ENCODE measurements at places on chromosomes 11 and 22. TPM values are rescaled to one million over a fixed set of nuclear protein-coding genes. Genes with fewer than 3 reads are reported as not detected.

DNA sequence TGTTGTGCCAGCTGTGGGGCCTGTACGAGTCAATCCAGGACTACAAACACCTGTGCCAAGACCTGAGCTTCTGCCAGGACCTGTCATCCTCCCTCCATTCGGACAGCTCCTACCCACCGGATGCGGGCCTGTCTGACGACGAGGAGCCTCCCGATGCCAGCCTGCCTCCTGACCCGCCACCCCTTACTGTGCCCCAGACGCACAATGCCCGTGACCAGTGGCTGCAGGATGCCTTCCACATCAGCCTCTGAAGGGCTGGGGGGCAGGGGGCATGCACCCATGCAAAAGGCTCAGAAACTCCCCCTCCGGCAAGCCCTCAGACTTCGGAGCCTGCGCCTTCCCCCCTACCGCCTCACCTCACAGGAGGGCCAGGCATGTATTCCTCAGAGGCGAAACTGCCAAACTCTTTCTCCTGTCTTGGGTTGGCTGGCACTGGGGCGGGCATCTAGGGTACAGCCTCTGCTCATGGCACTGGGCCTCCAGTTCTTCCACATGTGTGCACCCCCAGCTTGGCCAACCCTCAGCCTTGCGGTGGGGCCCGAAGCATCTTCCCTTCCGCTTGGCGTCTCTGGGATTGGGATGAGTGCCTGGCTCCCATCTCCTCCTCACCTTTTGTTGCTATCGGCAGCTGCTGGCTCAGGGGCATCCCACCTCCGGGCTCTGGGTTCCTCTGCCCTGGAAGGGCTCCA is 1.2 kb downstream of the FAM89B start:
- no peaks in the 10 kb centered on the region for H3K27me3 ChIP-seq
- no peaks in the 10 kb centered on the region for H3K36me3 ChIP-seq
- peak overlapping the region; percentile 51 for H3K4me3 ChIP-seq
- no peak overlapping the region for H3K27ac ChIP-seq
- no peak for DNase-seq
- peaks cover 40% of the 10 kb centered on the region for H3K4me1 ChIP-seq

DNA sequence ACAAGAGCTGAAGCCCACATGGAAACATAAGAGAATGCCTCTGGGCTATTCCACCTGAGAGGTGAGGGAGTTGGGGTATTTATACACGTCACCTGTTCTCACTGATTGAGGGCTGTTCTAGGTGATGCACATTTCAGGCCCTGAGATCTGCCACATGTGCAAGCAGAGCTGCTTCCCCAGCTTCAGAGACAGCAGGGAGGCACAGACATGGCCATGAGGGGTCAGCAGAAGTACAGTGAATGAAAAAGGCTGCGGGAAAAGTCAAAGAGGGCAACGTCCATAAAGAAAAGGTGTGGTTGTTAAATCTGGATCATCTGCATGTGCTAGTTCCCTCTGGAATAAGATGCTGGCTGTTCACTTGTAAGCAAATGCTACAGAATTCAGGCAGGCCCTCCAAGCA is 75.4 kb downstream of the GAB4 start:
- DNase-seq = no peak
- H3K36me3 ChIP-seq = no peaks in the 10 kb centered on the region
- no peaks in the 10 kb centered on the region for H3K4me1 ChIP-seq
- no peak overlapping the region for H3K27ac ChIP-seq
- H3K4me3 ChIP-seq = no peak overlapping the region

DNA sequence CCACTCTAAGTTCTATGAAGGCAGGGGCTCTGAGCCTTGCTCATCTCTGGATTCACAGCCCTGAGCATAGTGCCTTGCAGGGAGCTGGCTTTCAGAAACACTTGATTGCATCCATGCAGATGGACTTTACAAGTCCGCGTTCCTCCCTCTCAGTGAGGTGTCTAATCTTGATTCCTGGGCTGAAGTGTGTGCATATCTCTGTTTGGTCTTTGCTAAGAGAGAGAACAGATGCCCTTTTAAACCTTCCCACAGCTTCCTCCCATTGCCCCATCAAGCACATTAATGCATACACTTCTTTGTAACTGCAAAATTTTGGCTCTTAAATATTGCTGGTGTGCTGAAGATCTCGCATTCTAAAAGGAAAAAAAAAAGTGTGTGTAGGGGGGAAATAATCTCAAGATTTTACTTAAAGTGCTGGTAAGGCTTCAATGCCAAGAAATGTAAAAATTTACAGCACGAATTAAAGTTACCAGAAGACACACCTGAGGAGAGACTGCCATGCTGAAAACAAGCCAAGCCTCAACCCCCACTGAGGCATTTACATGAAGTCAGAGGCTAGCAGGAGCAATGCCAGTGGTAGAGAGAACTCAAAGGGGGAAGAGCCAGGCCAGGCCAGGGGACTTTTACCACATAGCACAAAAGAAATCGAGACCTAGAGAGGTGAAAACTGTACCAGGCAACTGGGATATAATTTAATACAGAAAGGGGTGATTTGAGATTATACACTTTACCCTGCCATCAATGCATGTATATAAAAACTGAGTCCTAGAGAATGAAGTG is 492.1 kb downstream of the SOX6 start:
- DNase-seq = no peak
- no peak overlapping the region for H3K27ac ChIP-seq
- no peaks in the 10 kb centered on the region for H3K4me1 ChIP-seq
- no peaks in the 10 kb centered on the region for H3K27me3 ChIP-seq

DNA sequence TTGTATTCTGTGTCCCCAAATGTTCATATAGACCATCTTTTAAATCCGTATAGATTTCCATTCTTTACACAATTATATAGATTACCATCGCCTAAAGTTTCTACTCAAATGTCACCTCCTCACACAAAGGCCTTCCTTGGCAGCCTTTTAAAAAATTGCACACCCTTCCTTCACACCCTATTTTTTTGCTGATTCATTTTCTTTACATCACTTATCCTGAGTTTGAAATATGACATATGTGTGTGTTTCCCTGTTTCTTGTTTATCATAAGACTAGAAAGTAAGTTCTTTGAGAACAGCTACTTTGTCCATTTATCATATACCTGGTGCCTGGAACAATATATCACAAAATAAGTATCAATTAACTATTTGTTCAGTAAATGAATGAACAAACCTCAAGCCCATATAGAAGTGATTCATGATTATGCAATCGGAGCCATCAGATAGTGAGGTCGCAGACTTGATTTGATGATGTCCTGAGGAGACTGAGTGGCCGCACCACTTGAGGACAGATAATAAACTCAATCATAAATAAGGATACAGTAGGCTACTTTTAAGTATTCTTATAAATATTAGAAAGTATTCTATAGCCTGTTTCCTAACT is 327.4 kb upstream of the ZC3H12C start:
- H3K4me1 ChIP-seq = no peaks in the 10 kb centered on the region
- no peaks in the 10 kb centered on the region for H3K36me3 ChIP-seq
- no peak for DNase-seq
- H3K27me3 ChIP-seq = no peaks in the 10 kb centered on the region
- H3K27ac ChIP-seq = no peak overlapping the region

DNA sequence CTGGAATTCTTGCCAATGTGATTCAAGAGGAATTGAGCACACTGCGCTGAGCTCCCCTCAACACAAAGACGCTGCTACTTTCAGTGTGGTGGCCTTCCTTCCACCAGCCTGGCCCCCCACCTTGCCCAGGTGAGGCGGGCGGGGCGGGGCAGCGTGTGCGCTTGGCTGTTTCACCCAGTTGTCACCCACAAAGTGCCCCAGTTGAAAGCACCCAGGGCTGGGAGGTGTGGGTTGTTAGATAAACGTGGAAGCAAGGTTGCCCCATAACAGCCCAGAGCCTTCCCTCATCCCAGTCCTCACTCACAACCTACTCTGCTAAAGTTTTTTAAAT is 43.1 kb downstream of the CACNG2 start:
- H3K27ac ChIP-seq = no peak overlapping the region
- no peaks in the 10 kb centered on the region for H3K36me3 ChIP-seq
- H3K4me3 ChIP-seq = no peak overlapping the region
- no peak for DNase-seq

DNA sequence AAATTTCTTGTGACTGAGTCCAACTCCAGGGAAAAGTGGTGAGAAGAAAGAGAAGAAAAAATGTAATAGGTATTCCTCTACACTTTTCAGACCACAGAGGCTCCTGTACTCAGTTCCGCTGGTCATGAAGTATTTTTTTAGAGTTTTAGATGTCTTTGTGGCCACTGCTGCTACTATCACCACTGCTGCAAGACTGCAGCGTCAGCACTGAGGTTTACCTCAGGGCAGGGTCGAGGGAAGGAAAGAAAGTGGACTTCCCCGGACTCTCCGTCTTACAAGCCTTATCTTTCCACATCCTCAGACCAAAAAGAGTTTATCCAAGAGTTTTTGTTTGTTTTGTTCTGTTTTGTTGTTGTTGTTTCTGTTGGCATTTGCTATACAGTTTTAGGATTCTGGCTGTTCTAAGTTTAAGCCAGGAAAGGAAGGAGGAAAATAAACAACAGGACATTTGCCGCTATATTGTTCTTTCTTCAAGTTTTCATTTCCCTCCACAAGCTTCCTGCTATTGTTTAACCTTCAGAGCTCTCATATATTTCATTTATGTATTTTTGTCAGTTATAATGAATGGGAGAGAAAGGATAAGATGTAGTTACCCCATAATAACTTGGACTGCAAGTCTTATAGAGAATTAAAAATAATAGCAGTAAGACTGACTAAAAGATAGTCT is 919.3 kb downstream of the NTM start:
- H3K27me3 ChIP-seq = no peaks in the 10 kb centered on the region
- H3K36me3 ChIP-seq = no peaks in the 10 kb centered on the region
- no peak for DNase-seq
- H3K4me3 ChIP-seq = no peak overlapping the region
- H3K27ac ChIP-seq = no peak overlapping the region

DNA sequence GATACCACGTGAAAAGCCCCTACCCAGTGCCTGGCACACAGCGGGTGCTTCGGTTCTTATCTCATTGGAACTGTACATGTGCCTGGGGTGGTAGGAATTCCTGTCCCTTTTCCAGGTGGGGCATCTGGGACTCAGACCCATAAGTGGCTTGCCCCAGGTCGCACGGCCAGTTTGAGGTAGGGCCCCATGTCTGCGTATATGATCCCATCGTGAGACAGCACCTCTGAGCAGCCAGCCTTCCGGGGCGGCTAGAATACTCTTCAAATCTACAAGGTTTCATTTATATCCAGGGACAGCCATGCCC is 33.5 kb upstream of the SMIM38 start:
- H3K27ac ChIP-seq = no peak overlapping the region
- DNase-seq = no peak
- H3K36me3 ChIP-seq = no peaks in the 10 kb centered on the region
- peaks cover 23% of the 10 kb centered on the region for H3K4me1 ChIP-seq

DNA sequence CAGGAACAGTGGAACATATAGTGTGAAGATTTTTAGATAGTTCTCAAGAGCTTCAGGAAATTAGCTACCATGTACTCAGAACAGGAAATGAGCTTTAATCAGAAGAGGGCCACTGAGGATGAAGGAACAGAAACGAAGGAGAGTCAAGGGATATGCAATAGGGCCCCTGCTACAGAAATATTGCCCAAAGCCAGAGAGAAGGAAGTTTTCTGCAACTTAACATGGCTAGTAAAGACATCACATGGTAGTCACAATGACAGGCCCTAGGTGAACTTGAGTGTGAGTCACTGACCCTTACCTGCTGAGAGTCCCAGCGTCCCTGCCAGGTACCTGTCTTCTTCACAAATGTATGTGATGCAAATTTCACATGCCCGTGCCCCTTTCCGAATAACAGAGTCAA is 25.2 kb upstream of the CARD16 start:
- no peaks in the 10 kb centered on the region for H3K27me3 ChIP-seq
- no peak overlapping the region for H3K4me3 ChIP-seq
- H3K27ac ChIP-seq = no peak overlapping the region
- no peaks in the 10 kb centered on the region for H3K4me1 ChIP-seq
- DNase-seq = no peak

GRCh38 chr22:46443850-46444389 is 93.5 kb downstream of the CELSR1 start:
- peaks cover 22% of the 10 kb centered on the region for H3K27me3 ChIP-seq
- no peaks in the 10 kb centered on the region for H3K36me3 ChIP-seq
- H3K4me1 ChIP-seq = no peaks in the 10 kb centered on the region

- no peak overlapping the region for H3K4me3 ChIP-seq
- no peaks in the 10 kb centered on the region for H3K36me3 ChIP-seq
- DNase-seq = no peak
- H3K4me1 ChIP-seq = peaks cover 28% of the 10 kb centered on the region
- H3K27me3 ChIP-seq = no peaks in the 10 kb centered on the region
- no peak overlapping the region for H3K27ac ChIP-seq
These were observed 369.7 kb downstream of the MN1 start for GRCh38 chr22:27431896-27432295.

DNA sequence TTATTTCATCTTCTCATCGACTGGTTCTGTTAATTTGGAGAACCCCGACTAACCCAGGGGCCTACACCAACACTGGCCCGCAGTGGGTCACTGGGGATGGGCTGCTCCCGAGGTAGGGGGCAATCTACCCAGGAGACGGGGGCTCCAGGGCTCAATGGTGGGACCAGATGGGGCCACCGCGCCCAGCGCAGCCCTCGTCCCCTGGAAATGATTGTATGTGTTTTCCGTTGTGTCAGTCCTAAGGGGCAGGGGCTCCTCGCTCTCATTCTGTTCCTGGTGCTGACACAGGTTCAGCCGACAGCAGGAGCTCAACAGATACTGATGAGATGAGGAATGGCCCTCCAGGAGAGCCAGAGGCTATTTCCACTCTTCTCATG is 20.7 kb downstream of the A4GALT start:
- no peak overlapping the region for H3K4me3 ChIP-seq
- H3K27me3 ChIP-seq = no peaks in the 10 kb centered on the region
- H3K4me1 ChIP-seq = peaks cover 20% of the 10 kb centered on the region
- no peaks in the 10 kb centered on the region for H3K36me3 ChIP-seq
- DNase-seq = no peak

- no peak for DNase-seq
- no peak overlapping the region for H3K27ac ChIP-seq
- no peak overlapping the region for H3K4me3 ChIP-seq
- no peaks in the 10 kb centered on the region for H3K27me3 ChIP-seq
- no peaks in the 10 kb centered on the region for H3K4me1 ChIP-seq
These were observed 548.7 kb upstream of the CADM1 start for GRCh38 chr11:116052603-116053547.

- no peak overlapping the region for H3K4me3 ChIP-seq
- DNase-seq = no peak
- peaks cover 40% of the 10 kb centered on the region for H3K4me1 ChIP-seq
- no peak overlapping the region for H3K27ac ChIP-seq
- no peaks in the 10 kb centered on the region for H3K27me3 ChIP-seq
- no peaks in the 10 kb centered on the region for H3K36me3 ChIP-seq
These were observed 98.1 kb downstream of the TEAD1 start for GRCh38 chr11:12772324-12772723.

DNA sequence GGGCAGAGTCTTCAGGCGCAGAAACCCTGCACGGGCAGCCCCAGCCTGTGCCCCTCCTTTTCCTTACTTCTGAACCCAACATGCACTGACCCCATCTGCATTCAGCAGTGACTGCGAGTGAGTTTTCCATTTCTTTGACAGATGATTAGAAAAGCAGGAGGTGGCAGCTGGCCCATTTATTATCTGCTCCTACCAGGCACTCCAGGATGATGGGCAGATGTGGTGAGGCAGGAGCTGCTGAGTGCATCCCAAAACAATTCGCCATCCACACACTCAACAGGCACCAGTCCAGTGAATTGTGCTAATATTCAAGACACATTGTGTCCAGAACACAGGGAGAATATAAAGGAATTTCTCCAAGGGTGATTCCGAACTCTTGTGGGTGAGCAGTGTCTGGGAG is 208.5 kb downstream of the TENM4 start:
- no peak overlapping the region for H3K27ac ChIP-seq
- H3K36me3 ChIP-seq = no peaks in the 10 kb centered on the region
- H3K27me3 ChIP-seq = no peaks in the 10 kb centered on the region
- H3K4me1 ChIP-seq = no peaks in the 10 kb centered on the region
- no peak overlapping the region for H3K4me3 ChIP-seq

WEE1 gene
- 102 TPM for total RNA-seq

SAA2 gene
- not detected for total RNA-seq

SUSD2 gene
- total RNA-seq = not detected

LMNTD2 gene
- 0.43 TPM for total RNA-seq

RAB38 gene
- total RNA-seq = not detected
